Heart right ventricle (tissue), 16 donors: ENCODE measurements at places on chromosomes 6 and 20. TPM values are rescaled to one million over a fixed set of nuclear protein-coding genes. Genes with fewer than 3 reads are reported as not detected.

DNA sequence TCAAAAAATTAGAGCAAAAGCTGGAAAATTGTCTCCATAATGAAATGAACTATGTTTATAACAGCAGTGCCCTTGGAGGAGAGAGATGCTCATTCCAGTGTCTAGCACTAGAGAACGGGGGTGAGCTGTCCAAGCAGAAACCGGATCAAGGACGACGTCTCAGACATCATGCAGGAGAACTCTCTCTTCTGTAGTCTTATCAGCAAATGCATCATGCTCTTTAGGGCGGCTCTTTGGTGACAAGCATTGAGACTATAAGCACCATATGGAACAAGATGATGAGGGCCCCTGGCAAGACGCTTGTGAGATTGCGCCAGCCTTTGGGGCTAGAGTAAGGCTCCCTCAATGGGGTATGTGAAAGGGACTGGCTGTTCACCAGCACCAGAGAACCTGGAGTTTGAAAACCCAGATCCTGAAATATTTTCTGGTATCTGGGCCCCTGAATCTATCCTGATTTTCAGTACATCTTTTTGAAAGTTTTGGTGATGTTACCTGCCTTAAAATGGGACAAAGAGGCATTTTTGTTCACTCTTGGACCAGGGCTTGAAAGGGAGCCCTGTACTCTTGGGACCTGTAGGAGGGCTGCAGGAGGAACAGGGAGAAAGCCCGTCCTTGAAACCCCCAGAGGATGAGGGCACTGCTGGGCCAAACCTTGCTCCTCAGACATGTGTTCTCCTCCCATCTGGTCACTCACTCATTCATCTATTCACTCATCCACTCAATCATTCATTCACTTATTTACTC lies 127.6 kb downstream of the TTLL2 start:
- no peak overlapping the region for H3K27ac ChIP-seq
- H3K27me3 ChIP-seq: no peaks in the 10 kb centered on the region
- no peaks in the 10 kb centered on the region for H3K4me1 ChIP-seq

GRCh38 chr6:30317913-30318589 lies 8.7 kb upstream of the TRIM39 start:
- no peak overlapping the region for H3K4me3 ChIP-seq
- H3K4me1 ChIP-seq: peaks cover 14% of the 10 kb centered on the region
- DNase-seq: no peak
- H3K36me3 ChIP-seq: no peaks in the 10 kb centered on the region
- H3K27ac ChIP-seq: no peak overlapping the region
- no peaks in the 10 kb centered on the region for H3K27me3 ChIP-seq

- peaks cover 24% of the 10 kb centered on the region for H3K4me1 ChIP-seq
- no peak overlapping the region for H3K27ac ChIP-seq
- no peaks in the 10 kb centered on the region for H3K36me3 ChIP-seq
- no peak overlapping the region for H3K4me3 ChIP-seq
- H3K27me3 ChIP-seq: peaks cover 4% of the 10 kb centered on the region
Observed at GRCh38 chr6:47149066-47149465, 106.9 kb upstream of the ADGRF1 start.

- H3K4me1 ChIP-seq: no peaks in the 10 kb centered on the region
- peaks cover 57% of the 10 kb centered on the region for H3K27me3 ChIP-seq
- no peak overlapping the region for H3K4me3 ChIP-seq
Observed at GRCh38 chr20:61886721-61887595, 178.7 kb downstream of the TAF4 start.

The TGIF2 gene
- 6.7 TPM for total RNA-seq

- H3K27me3 ChIP-seq: no peaks in the 10 kb centered on the region
- no peak for DNase-seq
- H3K36me3 ChIP-seq: peaks cover 15% of the 10 kb centered on the region
- no peak overlapping the region for H3K27ac ChIP-seq
Observed at GRCh38 chr6:52407467-52407866, 12.7 kb upstream of the EFHC1 start.
